GF-D8 (cell line): ENCODE measurements at places on chromosomes 1 and 21.

- DNase-seq: no peak
These were observed 319.8 kb upstream of the RRP15 start for GRCh38 chr1:217965156-217965786.

DNA sequence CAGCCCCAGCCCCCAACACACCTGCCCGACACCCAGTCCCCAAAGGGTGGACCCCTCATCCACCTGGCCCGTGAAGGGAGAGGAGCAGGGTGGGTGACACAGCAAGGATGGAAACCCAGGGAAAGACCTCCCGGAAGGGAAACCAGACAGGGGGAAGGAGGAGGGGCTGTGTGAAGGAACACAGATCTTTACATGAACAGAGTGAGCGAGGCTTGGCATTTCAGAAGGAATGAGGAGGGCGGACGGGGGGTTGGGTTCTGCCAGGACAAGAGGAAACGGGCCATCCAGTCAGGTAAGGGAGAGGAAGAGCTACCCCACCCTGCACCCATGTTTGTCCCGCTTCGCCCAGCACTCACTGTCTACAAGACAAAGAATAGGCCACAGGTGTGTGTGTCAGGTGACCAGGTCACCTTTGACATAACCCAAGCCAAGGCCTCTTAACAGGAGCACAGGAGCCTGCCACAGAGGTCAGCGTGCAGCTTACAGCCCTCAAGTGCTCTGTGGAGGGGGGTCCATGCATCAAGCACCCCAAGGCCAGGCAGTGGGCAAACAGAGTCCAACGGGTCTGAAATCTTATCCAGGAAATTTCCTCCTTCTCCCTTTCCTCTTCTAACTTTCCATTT lies 18.0 kb upstream of the PRDM15 start:
- no peak for DNase-seq

DNA sequence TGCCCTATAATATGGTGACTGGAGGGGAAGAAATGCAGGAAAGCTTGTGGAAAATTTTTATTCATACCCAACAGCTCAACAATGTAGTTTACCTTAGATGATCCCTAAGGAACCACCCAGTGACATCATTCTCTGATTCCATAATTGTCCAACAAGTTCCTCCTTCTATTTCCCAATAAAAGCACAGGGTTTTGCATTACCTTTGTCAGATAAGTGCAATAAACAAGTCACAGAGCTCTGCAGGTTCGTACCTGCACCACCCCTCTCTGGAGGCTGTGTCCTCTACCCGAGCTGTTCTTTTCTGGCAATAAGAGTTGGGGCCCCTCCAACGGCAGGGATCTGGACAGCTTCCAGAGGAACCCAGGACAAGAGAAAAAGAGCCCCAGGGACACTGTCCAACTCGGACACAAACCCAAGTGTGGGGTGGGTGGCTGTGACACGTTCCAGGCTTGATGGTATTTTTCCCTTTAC lies 38.8 kb downstream of the RCAN1 start:
- no peak for DNase-seq

DNA sequence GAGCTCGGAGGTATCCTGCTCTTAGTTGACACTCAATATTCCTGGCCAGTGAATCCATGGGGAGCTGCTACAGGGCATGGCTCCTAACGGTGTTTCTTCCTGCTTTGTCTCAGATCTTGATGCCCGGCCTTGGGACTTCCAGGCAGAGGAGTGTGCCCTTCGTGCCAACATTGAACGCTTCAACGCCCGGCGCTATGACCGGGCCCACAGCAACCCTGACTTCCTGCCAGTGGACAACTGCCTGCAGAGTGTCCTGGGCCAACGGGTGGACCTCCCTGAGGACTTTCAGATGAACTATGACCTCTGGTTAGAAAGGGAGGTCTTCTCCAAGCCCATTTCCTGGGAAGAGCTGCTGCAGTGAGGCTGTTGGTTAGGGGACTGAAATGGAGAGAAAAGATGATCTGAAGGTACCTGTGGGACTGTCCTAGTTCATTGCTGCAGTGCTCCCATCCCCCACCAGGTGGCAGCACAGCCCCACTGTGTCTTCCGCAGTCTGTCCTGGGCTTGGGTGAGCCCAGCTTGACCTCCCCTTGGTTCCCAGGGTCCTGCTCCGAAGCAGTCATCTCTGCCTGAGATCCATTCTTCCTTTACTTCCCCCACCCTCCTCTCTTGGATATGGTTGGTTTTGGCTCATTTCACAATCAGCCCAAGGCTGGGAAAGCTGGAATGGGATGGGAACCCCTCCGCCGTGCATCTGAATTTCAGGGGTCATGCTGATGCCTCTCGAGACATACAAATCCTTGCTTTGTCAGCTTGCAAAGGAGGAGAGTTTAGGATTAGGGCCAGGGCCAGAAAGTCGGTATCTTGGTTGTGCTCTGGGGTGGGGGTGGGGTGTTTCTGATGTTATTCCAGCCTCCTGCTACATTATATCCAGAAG lies 16.7 kb downstream of the ALX3 start:
- DNase-seq: no peak

- no peak for DNase-seq
These were observed 3.2 kb upstream of the NBPF3 start for GRCh38 chr1:21436488-21437340.

GRCh38 chr1:6011161-6011945 lies 19.1 kb upstream of the NPHP4 start:
- DNase-seq: no peak

- DNase-seq: no peak
These were observed 28.4 kb upstream of the GBP6 start for GRCh38 chr1:89335486-89335885.

DNA sequence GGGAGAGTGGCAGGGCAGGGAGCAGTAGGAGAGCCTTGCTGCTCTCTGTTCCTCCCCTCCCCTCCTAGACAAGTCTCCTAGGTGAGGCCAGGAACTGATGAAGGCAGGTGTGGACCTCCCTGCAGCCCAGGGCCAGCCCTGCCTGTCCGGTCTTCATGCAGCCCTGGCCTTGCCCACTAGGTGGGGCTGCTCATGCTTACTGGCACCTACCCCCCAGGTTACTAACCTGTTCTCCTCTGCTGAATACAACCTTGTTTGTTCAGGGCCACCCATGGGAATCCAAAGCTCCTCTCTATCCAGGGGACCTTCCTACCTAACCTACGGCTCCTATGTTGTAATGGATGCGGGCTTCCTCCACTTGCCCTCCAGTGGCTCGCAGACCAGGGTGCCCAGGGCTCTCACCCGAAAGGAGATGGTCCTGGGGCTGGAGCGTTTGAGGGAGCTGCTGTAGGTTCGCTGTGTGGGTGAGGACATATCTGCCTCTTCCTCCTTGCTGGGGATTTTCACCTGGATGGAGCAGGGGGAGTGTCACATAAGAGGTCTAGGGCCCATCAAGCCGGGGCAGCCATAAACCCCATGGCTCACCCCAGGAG lies 7.9 kb upstream of the TNNT2 start:
- DNase-seq: no peak

GRCh38 chr1:67535474-67535873 lies 105.3 kb upstream of the SERBP1 start:
- DNase-seq: no peak

DNA sequence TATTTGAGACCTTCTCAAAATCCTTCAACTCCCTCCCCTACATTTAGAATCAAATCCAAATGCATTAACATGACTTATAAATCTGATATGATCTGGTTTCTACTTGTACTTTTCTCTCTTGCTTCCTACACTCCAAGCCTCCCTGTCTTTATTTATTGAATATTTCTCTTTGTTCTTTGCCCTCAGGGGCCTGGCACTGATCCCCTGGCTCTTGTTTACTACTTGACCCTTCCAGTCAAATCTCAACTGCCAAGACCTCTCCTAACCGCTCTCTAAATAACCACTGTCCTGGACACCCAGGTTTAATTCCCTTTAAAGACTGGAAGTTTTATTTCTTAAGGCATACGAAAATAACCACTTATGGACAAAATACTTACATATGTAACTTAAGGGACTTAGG lies 248.9 kb downstream of the CHRM3 start:
- DNase-seq: no peak

GRCh38 chr1:223052931-223053330 lies 90.1 kb downstream of the TLR5 start:
- no peak for DNase-seq

DNA sequence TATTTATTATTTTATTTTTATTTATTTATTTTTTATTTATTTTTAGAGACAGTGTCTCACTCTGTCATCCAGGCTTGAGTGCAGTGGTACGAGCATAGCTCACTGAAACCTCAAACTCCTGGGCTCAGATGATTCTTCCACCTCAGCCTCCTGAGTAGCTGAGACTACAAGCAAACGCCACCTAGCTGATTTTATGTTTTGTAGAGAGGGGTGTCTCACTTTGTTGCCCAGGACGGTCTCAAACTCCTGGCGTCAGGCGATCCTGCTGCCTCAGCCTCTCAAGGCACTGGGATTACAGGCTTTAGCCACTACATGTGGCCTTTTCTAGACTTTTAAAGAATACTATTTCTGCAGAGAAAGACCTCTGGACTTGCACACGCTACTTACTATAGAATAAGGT lies 61.3 kb upstream of the C1orf53 start:
- no peak for DNase-seq

DNA sequence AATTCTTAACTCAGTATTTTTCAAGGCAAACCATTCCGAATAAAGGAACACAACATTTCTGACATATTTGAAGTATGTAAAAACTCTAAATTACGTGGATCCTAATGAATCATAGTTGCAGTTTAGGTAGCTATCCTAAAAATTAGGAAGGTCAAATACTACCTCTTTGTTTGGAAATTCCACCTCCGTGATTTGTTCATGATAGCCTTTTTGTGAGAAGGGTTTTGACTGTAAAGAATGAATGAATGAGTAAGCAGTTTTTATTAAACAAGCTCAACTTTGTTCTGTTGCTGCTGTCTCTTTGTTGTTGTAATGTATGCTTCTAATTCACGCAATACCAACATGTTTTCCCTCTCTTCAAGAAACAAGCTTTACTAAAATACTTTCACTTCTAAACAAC lies 840.4 kb downstream of the USP25 start:
- DNase-seq: no peak

- peak; percentile 40 for DNase-seq
These were observed 639 bp upstream of the SPATA1 start for GRCh38 chr1:84505493-84506001.

GRCh38 chr1:226310245-226310540 lies 1.2 kb upstream of the LIN9 start:
- DNase-seq: no peak

GRCh38 chr1:50983219-50983802 lies 13.3 kb downstream of the CDKN2C start:
- DNase-seq: no peak

- no peak for DNase-seq
These were observed 9.3 kb upstream of the ST6GALNAC3 start for GRCh38 chr1:76065270-76065669.

DNA sequence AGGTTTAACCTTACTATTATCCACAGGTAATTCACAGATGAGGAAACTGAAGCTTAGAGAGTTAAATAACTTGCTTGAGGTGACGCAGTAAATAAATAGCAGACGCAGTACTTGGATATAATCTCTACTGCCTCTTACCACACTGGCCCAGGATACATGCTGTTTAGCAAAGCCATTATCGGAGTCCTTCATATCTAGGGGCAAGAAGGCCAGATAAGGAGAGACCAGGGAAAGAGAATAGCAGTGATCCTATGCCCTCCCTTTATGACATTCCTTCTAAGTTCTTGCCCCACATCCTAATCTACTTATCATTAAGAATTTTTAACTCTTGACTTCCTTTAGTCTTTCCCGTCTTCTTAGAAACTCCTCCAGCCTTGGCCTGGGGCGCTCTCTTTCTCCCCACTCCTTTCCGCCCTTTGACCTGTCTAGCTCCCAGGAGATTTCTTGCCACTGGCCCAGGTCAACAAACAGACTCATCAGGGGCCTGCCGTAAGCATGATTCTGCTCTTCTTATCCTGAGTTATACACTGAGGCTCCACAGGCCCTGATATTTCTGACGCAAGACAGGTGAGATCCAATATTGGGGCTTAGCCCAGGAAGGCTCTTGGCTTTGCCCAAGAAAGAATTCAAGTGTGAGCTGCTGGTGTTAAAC lies 11.4 kb upstream of the SLAMF1 start:
- peak; percentile 41 for DNase-seq

- DNase-seq: no peak
These were observed 407 bp downstream of the IGSF3 start for GRCh38 chr1:116667078-116667574.

- peak; percentile 69 for DNase-seq
These were observed 86.6 kb upstream of the DPH5 start for GRCh38 chr1:101112051-101112780.

DNA sequence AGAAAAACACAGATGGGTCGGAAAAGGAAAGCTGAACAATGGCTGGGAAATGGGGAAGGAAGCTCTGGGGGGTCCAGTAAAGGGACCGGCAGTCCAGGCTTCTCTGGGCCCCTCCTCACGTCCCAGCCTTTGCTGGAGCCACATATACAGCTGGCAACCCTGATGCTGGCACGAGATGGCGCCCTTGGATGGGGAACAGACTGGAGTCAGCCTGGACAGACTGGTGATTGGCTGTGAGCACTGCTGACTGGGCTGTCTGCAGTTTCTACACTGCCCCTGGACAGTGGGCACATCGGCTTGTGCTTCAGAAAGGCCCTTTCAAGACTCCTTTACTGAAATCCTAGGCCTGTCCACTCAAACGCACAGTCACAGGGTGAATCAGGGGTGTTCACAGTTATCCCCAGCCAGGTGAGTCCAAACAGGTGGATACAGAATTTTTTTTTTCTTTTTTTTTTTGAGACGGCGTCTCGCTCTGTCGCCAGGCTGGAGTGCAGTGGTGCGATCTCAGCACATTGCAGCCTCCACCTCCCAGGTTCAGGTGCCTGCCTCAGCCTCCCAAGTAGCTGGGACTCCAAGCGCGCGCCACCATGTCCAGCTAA lies 31.1 kb upstream of the ZBTB40 start:
- peak; percentile 7 for DNase-seq

DNA sequence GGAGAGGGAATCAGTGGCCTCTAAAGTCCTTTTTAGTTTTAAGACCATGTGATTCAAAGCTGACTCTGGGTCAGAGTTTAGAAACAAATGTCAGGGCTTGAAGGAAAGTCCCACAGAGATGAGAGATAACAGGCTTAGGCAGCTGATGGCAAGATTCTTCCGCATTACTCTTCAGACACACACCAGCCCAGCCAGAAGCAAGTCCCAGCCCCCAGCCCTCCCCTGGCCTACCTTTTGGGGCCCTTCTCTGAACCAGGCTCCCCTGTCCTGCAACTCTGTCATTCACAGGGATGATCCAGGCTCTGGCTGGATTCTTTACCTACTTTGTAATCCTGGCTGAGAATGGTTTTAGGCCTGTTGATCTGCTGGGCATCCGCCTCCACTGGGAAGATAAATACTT lies 13.1 kb upstream of the CASQ1 start:
- DNase-seq: no peak
